WERI-Rb-1 (cell line): ENCODE measurements at places on chromosomes 7 and 10.

DNA sequence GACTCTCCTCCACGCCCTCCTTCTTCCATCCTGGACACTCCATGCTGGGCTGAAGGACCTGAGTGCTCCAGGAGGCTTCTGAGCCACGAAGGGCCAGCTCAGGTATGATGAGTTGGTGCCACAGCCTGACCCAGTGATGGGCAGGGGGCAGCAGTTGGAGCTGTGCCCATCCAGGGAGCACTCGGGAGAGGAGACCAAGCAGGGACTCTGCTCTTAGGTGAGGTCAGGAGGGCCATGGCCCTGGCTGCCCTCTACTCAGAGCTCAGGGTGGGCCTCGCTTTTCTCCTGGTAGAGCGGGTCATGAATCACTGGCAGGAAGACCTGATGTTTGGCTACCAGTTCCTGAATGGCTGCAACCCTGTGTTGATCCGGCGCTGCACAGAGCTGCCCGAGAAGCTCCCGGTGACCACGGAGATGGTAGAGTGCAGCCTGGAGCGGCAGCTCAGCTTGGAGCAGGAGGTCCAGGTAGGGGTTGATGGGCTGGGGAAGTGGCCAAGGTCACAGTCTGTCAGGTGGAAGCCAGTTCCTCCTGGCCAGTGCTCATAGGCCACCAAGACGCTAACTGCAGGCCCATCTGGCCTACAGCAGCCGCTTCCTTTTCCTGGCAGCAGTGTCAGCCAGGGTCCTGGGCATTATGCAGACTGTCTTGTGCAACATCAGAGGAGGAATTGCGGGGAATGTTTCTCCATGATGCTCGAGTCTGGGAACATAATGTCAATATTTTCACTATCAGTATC lies 50.8 kb downstream of the ALOX5 start:
- no peak for DNase-seq

DNA sequence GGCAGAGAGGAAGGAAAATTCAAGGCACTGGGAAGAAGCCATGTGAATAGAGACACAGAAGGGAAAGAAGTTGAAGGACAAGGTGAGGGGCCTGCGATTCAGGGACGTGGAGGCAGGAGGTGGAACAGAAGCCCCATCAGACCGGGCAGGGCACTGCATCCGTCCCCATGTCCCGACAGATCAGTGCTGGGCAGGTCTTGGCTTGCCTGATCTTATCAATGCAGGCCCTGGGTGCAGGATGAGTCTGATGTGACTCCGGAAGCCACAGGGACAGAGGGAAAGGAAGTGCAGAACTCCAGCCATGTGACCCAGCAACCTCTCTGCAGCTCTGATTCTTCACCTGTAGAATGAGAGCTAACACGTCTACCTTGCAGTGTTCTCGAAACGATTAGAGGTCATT lies 136.2 kb upstream of the CTBP2 start:
- no peak for DNase-seq

GRCh38 chr10:80684259-80684658 lies 146.6 kb downstream of the SH2D4B start:
- no peak for DNase-seq

DNA sequence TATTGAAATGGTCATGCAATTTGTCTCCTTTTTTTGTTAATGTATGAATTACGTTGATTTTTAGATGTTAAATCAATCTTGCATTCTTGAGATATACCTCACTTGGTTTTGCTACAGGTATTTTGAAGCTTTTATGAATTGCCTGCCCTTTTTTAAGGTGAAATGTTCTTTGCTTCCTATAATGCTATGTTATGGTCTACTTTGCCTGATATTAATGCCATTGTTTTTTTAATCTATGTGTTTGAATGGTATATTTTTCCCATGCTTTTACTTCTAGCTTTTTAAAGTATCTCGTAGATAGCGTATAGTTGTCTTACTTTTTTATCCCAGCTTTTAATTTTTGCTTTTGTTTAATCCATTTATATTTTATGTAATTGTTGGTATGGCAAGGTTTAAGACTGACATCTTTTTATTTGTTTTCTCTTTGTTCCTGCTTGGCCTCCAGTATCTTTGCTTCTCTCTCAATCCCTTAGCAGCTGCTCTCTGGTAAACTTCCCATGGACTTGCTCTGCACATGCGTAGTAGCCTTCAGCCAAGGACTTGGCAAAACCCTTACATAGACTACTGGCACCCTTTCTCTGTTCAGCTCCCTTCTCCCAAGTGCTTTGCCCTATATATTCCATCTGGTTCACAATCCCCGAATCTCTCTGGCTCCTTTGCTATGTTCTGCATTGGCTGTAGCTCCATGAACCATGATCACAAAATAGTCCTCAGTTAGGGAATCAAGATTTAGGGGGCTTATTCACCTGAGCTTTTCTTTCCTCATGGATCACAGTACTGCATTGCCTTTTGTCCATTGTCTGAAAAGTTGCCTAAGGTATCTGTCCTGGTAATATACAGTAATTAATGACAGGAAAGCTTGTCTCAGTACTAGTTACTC lies 8.4 kb downstream of the TRIM24 start:
- no peak for DNase-seq

DNA sequence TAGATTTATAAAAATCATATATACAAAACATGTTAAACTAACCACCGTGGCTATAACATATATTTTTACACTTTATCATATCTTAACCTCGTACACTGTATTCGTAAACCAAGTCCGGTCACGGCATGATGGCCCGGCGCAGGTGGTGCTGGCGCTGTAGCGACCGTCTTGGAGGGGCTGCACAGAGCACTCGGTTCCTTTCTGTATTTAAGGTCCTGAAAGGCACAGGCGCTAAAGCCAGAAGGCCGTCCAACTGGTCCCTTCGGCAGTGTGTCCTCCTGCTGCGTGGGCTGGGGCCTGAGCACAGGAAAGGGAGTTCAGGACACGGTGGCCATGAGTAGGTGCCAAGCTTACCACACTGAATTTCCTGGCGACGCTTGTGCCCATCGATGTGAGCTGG lies 33.8 kb downstream of the AMZ1 start:
- DNase-seq: no peak

DNA sequence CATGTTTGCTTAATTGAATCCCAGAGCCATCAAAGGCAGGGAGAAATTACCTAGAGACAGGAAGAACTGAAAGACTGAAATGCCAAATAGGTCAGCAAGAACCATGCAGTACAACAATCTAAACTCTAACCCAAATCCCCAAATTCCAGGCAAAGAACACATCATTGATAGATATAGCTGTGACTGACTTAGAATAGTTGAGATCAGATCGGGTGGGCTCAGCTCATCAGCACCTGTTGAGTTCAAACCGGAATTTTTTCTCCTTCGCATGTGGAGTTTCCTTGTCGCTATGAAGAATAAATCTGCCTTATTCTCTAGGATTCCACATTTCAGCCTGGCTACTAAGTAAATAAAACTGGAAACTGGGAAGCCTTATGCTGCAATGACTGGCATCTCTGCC lies 1.4 kb downstream of the ANKMY2 start:
- no peak for DNase-seq

DNA sequence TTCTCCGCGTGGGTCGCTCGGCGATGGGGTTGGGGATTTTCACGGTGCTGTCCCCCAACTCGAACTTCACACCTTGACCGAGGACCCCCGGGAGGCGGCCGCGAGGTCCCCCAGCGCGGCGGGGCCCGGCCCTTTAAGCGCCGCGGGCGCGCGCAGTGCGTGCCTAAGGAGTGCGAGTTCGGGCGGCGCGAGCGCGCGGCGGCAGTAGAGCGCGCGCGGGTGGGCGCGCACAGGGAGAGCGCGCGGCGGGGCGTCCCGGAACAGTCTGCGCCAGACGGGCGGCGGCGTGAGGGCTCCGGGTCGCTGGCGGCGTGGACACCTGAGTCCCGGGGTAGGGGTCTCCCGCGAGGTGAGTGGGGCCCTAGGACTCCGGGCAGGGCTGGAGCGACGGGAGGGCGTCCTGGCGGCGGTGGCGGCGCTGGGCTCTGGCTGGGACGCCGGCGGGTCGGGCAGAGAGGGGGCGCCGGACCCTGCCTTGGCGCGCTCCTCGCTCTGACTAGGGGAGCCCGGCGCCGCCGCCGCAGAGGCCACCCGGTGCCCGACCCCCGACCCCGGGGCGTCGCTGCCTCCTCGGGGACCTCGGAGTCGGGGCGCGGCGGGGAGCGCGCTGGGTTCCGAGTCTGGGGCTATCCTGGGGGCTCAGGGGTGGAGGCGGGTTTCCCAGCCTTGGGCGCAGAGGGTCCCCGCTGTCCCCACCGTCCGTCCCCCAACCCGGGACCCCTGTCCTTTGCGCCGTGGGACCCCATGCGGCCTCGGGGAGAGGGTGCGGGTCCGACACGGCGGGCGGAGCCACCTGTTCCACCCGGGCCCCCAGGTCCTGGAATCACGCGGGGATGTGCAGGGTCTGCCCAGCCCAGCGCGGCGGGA lies at the start of gene PROSER2:
Gene PROSER2, plus strand, starts transcription at position 235 of the 867 bp plus-strand sequence. CDS start 28,722 bp downstream, outside the sequence.
- peak; percentile 32 for DNase-seq

DNA sequence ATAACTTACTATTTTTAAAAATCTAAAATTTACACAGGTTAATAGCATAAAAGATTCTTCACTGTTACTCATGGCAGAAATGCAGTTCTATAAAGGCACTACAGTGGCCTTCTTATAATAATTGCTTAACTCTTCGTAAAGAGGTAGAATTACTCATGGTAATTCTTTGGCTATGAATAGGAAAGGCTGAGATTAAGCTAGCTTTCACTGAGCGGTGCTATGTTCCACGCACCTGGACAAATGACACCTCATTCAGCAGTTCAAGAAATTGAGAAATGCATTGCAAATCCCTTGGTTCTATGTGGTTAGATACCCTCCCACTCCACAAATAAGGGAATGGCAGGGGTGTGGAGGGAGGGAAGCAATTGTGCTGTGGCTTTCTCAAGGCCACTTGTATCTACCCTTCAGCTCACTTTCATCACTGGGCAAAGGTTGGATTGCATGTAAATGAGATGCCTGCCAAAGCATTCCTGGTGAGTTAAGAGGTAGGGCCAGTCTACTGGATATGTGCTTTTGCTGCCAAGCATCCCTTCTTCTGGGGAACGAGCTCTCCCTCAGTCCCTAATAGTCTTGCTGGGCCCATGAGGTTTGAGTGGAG lies 210.9 kb downstream of the TEX36 start:
- no peak for DNase-seq

- no peak for DNase-seq
These were observed 627.3 kb upstream of the MGMT start for GRCh38 chr10:128839701-128840100.

GRCh38 chr10:42781893-42782445 lies 626 bp upstream of the BMS1 start:
- DNase-seq: no peak

GRCh38 chr7:123151443-123151842 lies 48.3 kb downstream of the SLC13A1 start:
- no peak for DNase-seq

- DNase-seq: no peak
These were observed 156.4 kb upstream of the MDFIC start for GRCh38 chr7:114765331-114766040.

DNA sequence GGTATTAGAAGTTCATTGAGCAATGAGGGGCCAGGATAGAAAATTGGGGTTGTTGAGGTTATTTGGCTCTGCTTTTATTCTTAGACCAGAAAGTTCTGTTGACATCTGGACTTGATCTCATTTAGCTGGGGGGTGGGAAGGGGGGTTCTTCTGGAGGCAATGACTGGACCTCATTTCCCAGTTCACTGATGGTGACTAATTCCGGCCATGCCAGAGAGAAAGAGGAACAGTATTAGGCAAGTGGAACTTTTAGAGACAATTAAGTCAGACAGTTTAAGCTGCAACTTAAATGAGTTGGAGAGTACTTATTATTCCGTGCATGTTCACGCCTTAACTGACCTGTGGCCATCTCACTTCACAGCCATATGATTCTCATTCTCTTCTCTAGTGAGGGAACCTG lies 512.5 kb downstream of the REEP3 start:
- no peak for DNase-seq

DNA sequence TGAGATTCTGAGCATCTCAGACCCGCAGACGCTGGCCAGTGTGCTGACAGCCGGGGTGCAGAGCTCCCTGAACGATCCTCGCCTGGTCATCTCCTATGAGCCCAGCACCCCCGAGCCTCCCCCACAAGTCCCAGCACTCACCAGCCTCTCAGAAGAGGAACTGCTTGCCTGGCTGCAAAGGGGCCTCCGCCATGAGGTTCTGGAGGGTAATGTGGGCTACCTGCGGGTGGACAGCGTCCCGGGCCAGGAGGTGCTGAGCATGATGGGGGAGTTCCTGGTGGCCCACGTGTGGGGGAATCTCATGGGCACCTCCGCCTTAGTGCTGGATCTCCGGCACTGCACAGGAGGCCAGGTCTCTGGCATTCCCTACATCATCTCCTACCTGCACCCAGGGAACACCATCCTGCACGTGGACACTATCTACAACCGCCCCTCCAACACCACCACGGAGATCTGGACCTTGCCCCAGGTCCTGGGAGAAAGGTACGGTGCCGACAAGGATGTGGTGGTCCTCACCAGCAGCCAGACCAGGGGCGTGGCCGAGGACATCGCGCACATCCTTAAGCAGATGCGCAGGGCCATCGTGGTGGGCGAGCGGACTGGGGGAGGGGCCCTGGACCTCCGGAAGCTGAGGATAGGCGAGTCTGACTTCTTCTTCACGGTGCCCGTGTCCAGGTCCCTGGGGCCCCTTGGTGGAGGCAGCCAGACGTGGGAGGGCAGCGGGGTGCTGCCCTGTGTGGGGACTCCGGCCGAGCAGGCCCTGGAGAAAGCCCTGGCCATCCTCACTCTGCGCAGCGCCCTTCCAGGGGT lies 703 bp downstream of the RBP3 start:
- DNase-seq: no peak

GRCh38 chr10:63692220-63692896 lies 171.2 kb downstream of the REEP3 start:
- no peak for DNase-seq

- DNase-seq: no peak
These were observed 93.2 kb upstream of the SAMD8 start for GRCh38 chr10:75018251-75018650.

DNA sequence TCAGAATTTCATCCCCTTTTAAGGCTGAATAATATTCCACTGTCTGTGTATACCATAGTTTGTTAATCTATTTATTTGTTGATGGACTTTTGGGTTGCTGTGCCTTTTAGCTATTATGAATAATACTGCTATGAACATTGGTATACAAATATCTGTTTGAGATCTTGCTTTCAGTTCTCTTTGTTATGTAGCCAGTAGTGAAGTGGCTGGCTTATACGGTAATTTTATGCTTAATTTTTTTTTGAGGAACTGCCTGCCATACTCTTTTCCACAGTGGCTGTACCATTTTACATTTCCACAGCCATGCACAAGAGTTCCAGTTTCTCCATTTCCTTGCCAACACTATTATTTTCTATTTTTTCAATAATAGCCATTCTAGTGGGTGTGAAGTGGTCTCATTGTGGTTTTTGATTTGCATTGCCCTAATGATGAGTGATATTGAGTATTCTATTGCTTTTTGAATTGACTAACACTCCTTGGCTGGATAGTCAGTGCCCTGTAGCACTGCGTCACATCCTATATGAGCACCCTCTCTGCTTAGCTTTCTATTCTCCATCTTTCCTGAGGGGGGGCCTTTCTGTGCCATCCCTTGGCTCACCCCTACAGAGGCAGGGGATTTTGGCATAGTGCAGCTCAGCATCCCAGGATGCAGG lies 29.4 kb upstream of the RAPGEF5 start:
- DNase-seq: no peak
